Activated T-helper 2 cell treated with anti-CD3 and anti-CD28 coated beads, Interferon-gamma antibody, Interleukin-2, Interleukin-4, amounts not matched to agents 10 μg/mL and 5 μg/mL and 100 μg/mL, durations not matched to agents 14 hours and 24 hours and 36 hours (primary cell): ENCODE measurements at places on chromosomes 1 and 21. TPM values are rescaled to one million over a fixed set of nuclear protein-coding genes. Genes with fewer than 3 reads are reported as not detected.

GRCh38 chr1:55194851-55195250 lies 20.3 kb downstream of the USP24 start:
- DNase-seq, result no peak

GRCh38 chr1:159977364-159978106 lies 23.5 kb upstream of the SLAMF9 start:
- no peak for DNase-seq

DNA sequence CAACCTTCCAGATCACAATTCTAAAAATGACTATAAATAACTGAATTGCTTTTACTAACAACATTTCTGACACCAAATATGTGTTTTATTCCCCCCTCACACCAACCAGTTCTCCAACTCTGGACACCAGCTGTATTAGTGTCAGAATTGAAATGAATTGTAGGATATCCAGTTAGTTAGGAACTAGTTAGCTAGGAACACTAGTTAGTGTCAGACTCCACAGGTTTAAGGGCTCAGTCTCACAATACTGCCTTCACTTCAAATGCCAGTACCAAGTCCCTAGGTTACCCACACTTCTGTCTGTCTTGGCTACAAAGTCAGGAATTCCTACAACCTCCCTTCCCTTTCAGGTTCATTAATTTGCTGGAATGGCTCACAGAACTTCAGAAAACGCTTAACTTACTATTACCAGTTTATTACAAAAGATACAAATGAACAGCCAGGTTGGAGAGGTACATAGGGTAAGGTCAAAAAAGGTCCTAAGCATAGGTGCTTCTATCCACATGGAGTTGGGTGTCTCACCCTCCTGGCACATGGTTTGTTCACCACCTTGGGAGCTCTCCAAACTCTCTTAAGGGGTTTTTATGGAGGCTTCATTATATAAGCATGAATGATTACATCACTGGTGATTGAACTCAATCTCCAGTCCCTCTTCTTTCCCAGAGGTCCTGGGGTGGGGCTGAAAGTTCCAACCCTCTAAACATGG lies 4.2 kb downstream of the STXBP3 start:
- no peak for DNase-seq

- no peak for DNase-seq
Measured at GRCh38 chr21:32966120-32966519, 59.6 kb upstream of the OLIG2 start.

- DNase-seq, result no peak
Measured at GRCh38 chr1:67792741-67793458, 40.4 kb downstream of the GNG12 start.

Gene SPATA45
- 0.41 TPM in 1 of 2 replicates, not detected in the other for total RNA-seq

DNA sequence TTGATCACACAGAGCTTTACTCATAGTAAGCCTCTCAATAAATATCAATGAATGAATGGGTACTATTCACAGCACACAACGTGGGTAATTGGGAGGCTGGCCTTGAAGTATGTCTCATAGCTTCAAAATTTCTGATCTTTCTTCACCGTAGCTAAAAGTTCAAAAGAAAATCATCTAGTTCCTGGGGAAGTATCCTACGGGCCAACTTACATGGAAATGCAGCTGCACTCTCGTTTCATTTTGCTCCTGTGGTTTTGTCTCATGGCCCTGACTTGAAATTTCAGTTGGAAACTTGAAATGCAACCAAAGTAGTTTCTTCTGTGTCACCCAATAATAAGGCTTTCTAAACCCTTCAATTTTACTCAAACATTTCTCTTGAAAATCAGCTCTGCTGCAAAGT lies 76.1 kb upstream of the CNIH3 start:
- no peak for DNase-seq

Gene ICOSLG
- total RNA-seq, result 5.4 and 6.0 TPM in 2 replicates

DNA sequence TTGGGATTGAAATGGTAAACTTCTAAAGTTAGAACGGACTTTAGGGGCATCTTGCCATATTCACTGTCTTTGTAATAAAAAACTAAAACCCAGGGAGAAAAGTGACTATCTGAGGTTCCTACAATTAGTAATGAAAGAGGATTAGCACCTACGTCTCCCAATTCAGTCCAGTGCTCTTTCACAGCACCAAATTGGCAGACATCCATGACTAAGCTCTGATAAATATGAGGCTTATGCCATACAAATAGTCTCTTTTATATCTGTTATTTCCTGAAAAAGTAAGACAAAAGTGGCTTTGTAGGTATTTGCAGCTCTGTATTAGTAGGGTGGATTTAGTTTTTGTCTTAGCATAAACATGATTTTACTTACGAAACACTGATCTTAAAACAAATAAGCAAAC lies 315.0 kb upstream of the NRIP1 start:
- DNase-seq, result no peak

DNA sequence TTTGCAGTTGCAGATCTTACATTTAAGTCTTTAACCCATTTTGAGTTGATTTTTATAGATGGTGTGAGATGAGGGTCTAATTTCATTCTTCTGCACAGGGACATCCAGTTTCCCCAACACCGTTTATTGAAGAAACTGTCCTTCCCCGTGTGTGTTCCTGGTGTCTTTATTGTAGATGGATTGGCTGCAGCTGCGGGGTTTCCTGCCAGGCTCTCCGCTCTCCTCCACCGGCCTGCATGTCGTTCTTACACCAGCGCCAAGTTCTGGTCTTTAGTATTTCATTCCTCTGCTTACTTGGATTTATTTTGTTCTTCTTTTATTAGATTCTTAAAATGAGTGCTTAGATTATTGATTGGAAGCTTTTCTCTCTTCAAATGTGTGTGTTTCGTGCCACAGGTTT lies 98.9 kb upstream of the COL6A1 start:
- no peak for DNase-seq

Gene MYBPH
- total RNA-seq, result not detected in 2 replicates

Gene LRRC38
- total RNA-seq, result not detected in 2 replicates

DNA sequence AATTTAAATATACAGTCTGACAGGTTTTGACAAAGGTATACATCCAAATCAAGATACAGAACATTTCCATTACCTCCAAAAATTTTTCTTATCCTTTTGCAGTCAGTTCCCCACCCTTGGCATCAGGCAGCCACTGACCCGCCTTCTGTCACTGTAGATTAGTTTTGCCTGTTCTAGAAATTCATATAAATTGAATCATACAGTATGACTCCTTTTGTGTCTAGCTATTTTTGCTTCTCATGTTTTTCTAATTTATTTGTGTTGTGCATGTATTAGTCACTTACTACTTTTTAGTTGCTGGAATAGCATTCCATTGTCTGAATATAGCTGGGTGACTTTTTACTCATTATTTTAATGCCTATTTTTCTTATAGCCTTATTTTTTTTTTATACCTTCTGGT lies 3.8 kb downstream of the UTP25 start:
- DNase-seq, result no peak

DNA sequence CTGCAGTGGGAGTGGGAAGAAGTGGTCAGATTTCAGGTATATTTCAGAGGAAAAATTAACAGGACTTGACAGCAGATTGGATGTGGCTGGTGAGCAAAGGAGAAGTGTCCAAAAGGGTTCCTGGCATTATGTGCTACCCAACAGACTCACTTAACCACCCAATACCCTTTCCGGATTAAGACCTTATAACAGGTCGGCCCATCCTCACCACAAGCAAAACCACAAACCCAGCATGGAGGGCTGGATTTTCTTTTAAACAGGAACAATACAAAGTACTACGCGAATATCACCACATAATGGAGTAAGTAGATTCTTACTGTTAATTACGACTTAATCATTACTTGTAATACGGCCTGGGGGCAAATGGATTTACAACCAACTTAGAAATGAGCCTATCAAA lies 59.2 kb downstream of the WDR64 start:
- no peak for DNase-seq

DNA sequence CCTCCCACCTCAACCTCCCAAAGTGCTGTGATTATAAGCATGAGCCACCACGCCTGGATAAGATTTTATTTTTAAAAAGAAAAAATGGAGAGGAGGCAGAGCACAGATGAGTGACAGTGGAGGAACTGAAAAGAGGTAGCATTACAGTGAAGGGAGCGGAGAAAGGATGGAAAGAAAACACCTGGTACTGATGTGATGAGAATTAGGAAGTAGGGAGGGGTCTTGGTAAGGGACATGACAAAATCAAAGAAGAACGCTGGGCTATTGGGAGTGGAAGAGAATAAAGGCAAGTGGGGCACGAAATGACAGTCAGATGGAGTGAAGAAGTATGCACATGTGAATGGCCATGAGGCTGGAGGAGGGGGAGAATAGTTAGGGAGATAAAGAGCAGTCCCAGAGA lies 2.3 kb downstream of the FCRLA start:
- no peak for DNase-seq

DNA sequence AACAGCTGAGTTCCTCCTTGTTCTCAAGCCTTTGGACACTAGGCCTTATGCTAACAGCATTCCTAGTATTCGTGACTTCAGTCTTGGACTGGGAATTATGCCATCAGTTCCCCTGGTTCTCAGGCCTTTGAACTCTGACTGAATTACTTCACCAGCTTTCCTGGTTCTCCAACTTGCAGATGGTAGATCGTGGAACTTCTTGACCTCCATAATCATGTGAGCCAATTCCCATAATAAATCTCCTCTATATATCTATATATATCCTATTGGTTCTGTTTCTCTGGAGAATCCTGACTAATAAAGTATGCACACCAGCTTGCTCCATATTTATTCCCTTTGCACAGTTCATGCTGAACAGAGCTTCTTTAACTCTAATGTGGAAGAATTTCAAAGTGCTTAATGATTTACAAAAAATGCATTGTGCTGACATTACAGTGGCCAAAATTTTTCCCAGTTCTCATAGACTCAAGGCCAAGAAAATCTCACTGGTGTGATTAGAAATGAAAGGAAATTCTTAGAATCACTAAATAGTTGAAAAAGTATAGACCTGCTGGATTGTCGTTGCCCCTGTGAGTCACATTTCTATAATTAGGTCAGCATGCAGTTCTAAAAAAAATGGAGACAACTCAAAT lies 462.9 kb upstream of the ADAMTS5 start:
- DNase-seq, result no peak

- no peak for DNase-seq
Measured at GRCh38 chr1:87866416-87866815, 537.7 kb downstream of the LMO4 start.

DNA sequence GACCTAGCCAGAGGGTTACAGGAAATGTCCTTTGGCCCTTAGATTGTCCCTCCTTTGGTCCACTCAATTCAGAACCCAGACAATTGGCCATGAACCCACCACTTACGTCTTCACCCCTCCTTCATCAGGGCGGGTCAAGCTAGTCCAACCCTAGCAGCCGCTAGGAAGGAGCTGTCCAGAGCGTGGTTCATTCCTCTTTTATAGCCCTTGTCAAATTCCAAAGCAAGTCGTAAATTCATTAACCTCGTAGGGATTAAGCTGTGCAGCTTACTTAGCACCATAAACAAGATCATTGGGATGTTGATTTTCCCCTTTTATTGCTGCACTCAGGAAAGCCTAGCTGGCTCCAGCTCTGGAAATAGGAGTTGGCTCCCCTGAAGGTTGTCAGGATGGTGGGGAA lies 90.1 kb downstream of the TMEM53 start:
- no peak for DNase-seq

DNA sequence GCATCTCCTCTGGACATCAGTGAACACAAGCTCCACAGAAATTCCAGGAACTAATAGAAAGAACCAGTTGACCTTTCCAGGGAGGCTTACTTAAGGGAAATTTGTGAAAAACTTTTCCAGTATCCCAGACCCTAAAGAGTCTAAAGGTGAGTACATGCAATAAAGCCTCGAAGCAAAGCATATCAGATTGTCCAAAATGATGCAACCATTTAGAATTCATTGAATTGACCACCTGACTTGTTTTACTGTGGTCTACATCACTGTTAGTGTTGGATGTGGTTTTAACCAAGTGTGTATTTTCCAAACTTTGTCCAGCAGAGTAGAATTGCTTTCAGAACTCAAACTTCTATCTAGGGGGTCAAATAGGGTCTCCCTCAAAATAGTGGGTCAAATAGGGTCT lies 76.3 kb upstream of the TIAM1 start:
- DNase-seq, result no peak

DNA sequence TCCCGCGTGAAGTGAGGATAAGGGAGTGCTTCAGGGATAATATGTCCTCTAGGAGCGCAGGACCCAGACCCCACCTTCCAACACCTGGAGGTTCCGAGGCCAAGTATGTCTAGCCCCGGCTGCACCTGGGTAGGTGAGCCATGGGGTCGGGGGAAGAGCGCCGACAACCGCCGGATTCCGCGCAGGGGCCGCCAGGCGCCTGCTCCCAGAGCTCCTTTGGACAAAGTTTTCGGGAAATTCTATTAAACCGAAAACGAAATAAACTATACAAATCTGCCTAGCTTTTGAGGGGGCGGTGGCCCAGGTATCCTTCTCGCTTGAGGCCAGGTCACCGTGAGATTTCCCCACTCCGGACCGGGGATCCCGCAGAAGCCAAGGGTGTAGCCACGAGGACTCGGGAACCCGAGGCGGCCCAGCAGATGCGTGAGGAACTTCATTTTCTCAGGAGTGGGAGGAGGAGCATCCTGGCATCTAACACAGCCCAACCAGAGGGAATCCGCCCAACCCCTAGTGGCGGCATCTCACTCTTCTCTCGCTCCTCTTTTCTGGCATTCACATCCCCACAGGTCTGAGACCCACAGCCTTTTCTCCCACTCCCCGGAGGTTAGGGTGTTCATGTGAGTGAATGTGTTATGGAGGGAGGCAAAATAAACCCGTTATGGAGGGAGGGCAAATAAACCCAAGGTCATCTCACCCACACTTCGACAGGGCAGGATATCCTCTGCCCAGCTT lies 2.3 kb upstream of the DMRTA2 start:
- DNase-seq, result no peak

Gene TBX19
- total RNA-seq, result 6.5 and 7.6 TPM in 2 replicates

Gene TAL1
- not detected in 2 replicates for total RNA-seq

DNA sequence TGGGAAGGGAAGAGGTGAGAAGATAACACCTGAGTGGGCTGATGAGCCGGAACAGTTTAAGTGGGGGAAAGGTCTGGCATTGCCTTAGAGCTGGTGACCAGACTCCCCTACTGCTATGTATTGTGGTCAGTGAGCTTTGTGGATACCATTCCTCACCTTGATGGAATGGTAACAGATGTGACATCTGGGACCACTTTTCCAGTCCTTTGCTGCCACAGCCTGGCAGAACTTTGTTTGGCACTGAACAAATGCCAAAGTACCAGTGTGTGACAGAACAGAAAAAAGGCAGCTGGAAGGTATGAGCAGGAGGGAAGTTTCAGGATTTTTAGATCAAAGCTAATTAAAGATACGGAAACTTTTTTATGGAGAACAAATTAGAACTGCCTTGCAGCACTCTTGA lies 6.2 kb downstream of the MED8 start:
- DNase-seq, result no peak

Gene ARHGAP29
- 0.05 and 0.18 TPM in 2 replicates for total RNA-seq

- no peak for DNase-seq
Measured at GRCh38 chr1:186300056-186300455, 75.0 kb downstream of the TPR start.

DNA sequence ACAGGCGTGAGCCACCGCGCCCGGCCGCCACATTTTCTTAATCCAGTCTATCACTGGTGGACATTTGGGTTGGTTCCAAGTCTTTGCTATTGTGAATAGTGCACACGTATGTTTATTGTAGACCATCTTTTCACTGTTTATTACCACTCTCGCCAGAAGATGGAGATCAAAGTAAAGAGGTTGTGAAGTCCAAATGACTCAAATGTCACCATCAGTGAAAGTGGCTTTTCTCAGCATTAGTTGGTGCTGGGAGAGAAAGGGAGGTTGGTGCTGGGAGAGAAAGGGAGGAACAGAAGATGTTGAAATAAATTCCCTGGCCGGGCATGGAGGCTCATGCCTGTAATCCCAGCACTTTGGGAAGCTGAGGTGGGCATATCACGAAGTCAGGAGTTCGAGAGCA lies 10.4 kb upstream of the UHMK1 start:
- no peak for DNase-seq

- DNase-seq, result no peak
Measured at GRCh38 chr1:86207323-86207722, 50.8 kb upstream of the COL24A1 start.

Gene SPATA21
- not detected in 2 replicates for total RNA-seq

Gene LCE3D
- total RNA-seq, result not detected in 2 replicates
